Cortex of kidney (tissue), 1 donor: ENCODE measurements at places on chromosomes 3 and 15.

GRCh38 chr3:61665987-61666386 lies 104.6 kb downstream of the PTPRG start:
- DNase-seq, result no peak

DNA sequence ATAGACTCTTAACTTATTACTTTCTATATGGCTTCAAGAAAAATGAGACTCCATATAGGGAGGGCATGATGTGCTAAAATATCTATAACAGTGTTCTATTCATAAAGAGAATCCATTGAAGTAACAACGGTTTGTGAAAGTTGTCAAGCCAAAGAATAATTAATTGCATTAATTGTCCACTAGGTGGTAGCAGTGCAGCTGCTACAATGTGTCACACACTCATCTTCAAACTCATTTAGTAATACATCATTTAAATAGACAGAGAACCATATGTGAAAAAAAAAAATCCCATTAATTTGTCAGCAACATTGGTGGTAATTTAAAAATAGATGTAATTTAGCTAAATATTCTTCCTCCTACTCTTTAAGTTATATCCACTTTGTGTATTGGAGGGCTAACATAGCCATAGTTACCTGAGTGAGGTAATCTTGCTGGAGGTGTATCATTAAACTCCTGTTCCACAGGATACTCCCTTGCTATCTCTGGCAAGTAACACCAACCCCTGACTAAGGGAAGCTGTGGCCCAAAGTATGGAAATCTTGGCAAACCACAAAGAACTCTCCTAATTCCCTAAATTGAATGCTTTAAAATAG lies 3.7 kb upstream of the CPA3 start:
- DNase-seq, result no peak

DNA sequence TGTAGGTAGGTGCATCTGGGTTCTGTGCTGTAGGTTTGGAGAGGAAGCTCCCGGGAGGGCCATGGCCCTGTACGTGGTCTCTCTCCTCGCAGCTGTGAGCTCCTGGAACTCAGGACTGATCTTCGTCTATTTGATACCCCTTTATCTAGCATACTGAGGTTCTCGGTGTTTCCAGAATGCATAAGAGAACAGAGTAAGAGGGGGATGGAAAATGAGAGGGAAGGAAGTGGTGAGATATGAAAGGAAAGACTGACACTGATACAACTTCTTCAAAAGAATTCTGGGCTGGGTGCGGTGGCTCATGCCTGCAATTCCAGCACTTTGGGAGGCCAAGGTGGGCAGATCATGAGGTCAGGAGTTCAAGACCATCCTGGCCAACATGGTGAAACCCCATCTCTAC lies 90.7 kb downstream of the CHRD start:
- DNase-seq, result no peak

GRCh38 chr3:54621184-54621583 lies 306.7 kb downstream of the LRTM1 start:
- DNase-seq, result no peak

DNA sequence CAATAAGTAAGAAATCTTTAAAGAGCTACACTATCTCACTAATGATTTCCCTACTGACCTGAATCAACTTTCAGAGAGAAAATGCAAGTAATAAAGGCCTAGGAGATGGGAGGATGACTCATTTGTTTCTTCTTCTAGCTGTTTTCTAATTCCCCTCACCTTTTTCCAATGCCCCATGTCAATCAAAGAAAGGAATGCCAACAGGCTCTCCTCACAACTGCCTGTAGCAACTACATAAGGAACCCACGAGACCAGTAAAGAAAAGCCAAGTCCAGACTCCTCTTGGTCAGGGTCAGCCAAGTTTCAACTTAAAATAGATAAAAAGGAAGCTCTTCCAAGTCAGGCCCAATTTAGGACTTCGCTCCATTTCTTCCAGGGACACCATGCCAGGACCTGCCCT lies 201.9 kb downstream of the TNIK start:
- DNase-seq, result no peak

- no peak for DNase-seq
These were observed 114.6 kb upstream of the TSC22D2 start for GRCh38 chr3:150293401-150294001.

- no peak for DNase-seq
These were observed 305.0 kb downstream of the ZNF385D start for GRCh38 chr3:21446027-21446426.

DNA sequence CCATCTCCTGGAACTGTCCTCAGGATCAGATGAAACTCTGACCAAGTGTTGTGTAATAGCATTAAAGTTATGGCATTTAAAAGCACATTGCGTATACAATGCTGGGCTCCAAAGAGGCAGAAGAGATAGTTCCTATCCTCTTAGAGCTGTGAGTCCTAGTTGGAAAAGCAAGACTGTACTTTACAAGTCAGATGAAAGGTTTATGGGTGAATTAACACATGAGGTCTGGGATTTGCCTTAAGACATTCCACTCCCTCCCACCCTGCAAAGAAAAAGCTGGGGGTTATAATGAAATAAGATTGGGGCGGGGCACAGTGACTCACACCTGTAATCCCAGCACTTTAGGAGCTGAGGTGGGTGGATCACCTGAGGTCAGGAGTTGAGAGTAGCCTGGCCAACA lies 35.6 kb downstream of the SNAPC5 start:
- DNase-seq, result no peak

DNA sequence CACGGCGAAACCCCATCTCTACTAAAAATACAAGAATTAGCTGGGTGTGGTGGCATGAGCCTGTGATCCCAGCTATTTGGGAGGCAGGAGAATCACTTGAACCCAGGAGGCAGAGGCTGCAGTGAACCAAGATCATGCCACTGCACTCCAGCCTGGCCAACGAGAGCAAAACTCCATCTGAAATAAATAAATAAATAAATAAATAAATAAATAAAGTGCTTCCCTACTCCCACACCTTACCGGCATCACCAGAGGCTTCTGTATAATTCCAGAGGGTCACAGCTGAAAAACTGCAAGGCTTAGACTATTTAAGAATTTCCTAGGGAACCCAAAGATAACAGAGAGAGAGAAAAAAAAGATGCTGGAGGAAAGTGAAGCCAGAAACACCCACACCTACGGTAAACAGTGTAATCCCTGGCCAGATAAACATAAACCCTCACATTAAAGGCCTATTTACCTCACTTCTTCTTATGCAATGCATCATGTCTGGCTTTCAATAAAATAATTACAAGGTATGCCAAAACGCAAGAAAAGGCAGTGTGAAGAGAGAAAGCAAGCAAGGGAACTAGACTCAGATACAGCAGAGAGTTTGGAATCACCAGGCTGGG lies 15.0 kb upstream of the TRPM1 start:
- no peak for DNase-seq

DNA sequence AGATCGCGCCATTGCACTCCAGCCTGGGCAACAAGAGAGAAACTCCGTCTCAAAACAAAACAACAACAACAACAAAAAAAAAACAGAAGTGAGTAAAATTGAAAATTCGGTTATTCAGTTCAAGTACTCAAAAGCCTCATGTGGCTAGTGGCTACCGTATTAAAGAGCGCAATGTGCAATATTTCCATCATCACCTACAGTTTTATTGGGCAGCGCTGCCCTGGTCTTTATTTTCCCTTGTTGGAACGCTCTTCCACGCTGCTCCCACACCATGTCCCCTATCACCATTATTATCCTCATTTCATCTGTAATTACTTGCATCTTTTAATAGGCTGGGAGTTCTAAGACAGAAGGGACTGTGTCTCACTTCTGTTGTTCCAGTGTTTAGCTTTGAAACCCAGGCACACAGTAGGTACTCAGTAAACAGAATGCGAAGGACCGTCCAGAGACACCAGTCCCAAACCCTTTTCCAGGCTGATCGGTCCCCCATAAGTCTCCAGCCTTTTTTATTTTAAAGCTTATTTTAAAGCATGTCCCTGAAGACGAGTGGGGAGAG lies 423 bp upstream of the HACD3 start:
- no peak for DNase-seq

GRCh38 chr3:30319713-30320112 lies 286.7 kb upstream of the TGFBR2 start:
- no peak for DNase-seq

- no peak for DNase-seq
These were observed 43.4 kb downstream of the SEMA3G start for GRCh38 chr3:52401551-52401950.

DNA sequence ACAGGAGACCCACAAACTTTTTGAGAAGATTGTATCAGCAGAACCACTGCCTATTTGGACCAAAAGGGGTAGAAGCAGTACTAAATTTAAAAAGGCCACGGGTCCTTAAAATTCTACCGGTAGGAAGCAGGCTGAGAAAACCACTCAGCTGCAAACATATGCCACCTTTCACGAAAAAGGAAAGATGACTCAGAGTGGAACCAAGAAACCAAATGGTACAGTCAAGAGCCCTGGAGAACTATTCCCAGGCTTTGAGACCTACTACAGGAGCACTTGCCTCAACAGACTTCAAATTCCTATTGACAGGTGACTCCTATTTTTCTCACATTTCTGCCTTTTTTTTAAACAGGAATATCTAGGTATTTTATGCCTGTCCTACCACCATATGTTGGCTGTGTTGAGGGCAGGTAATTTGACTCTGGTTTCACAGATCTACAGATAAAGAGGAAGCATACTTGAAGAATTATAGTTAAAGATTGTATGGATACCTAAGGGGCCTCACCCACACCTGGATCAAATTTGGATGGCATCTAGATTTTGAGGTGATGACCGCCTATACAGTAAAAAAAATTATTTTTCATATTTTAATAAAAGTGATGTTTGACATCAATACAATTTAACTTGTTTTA lies 10.1 kb downstream of the GOLIM4 start:
- DNase-seq, result no peak

- no peak for DNase-seq
These were observed 74.9 kb downstream of the DAPK2 start for GRCh38 chr15:63971427-63971805.

DNA sequence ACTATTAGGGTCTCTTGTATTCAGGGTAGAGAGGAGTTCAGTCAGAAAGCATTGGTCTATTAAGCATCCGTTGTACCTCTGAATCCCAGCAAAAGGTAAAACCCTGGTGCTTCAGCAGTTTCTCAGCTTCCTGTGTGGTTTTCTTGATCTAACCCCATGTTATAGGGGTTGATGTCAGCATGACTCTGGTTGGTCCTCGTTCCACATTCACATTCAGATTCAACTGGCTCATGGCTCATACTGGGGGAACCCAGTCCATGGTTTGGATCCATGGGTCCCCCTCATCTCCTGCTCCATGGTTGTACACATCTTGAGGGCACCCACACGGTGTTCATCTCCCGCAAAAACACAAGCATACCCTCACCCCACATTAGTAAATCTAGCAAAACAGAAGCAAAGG lies 47.7 kb upstream of the C2CD4B start:
- DNase-seq, result no peak

DNA sequence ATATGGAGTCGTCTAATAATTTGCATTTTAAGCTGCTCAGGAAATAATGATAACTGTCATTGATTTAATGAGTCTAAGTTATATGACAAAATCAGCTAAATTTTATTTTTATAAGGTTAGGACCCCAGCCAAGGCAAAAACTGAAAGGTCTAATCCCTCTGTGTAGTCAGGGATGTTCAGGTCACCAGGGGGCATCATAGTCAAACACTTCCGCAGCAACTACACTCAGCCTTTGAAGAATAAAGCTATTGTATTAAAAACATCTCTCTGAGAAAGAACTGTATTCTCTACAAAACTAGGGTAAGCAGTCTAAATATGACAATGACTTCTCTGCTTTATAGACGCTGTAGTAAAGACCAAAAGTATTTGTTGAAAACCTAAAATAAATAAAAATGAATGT lies 15.0 kb downstream of the INTS14 start:
- DNase-seq, result no peak

GRCh38 chr3:105444725-105445124 lies 78.0 kb downstream of the ALCAM start:
- no peak for DNase-seq

DNA sequence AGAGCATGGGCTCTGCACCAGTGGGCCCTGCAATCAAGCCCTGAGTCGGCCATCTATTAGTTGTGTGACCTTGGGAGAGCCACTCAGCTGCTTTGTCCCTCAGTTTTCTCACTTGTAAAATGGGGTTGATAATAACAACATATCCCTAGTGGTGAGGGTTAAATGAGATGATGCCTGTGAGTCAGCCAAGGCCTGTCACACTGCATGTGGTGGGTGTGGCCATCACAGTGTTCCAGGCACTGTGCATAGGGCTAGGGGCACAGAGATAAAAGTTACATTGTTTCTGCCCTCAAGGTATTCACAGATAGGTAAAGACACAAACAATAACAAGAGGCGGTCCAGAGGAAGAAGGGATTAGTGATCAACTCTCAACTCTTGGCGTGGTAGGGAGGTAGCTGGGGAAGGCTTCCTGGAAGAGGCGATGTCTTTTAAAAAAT lies 19.5 kb downstream of the SMAD6 start:
- DNase-seq, result no peak

- DNase-seq, result no peak
These were observed 25.0 kb upstream of the C3orf52 start for GRCh38 chr3:112061152-112061551.

DNA sequence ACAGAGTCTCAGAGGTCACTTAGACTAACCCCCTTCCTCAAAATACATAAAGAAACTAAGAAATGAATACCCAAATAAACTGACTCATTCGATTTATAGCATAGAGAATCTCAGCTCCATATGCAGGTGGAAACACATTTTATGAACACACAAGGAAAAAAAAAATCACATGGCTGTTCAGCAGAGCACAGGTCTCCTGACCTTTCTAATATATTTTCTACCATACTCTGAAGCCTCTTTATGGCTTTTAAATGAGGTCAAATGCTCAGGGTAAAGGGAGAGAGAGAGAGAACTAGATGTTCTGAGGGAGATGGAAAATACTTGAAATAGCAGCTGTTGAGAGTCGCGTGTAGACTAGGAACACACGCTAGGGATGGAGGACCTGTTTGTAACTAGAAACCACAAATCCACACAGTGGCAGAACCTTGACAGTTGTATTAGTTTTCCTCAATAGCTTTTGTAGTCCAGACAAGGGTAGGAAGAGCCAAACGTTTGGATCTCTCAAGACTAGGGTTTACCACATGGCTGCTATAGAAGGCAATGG lies 165.3 kb downstream of the FMN1 start:
- DNase-seq, result no peak

GRCh38 chr3:128906031-128906803 lies 26.8 kb downstream of the ACAD9 start:
- no peak for DNase-seq
